ENCODE measurements at places on chromosomes 7 and 10.

GRCh38 chr7:81926-82756 is 110.2 kb upstream of the FAM20C start:
- peak; percentile 81 for ATAC-seq

DNA sequence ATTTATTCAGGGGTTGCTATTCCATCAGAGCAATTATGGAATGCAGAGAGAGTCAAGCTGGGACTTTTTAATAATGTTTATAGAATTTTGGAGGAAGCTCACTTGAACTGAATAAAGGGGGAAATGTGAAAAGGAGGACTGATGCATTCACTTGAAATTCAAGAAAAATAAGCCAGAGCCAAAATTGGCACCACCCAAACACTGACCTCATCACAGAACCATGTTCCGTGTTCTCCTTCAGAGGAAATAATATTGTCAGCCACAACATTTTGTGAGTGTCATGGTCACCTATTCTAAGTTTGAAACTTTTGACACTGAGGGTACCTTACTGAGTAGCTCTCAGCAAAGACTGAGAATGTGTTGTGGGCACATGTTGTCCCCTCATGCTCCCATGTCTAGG is 207.0 kb downstream of the ANK3 start:
- no peak for ATAC-seq

GRCh38 chr10:113273181-113274163 is 279.4 kb upstream of the HABP2 start:
- ATAC-seq: no peak

DNA sequence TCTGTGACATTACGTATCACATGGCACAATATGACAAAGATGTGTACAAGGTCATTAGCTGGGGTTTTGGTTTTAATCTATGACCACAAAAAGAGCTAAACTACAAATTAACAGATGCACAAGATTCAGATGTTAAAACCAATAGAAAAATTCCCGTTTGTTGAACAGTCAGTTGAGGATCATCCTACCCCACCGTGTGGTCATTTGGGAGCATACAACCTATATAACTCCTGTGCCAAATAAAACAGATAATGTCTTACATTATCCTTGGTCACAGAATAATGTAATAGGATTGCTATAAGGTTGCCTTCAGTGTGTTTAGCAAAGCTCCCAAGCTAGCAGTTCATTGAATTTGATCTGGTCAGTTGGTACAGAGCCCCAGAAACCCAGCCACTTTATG is 28.2 kb downstream of the ASNS start:
- ATAC-seq: no peak

GRCh38 chr7:2802101-2802500 is 42.0 kb downstream of the GNA12 start:
- no peak for ATAC-seq

All from esophagus mucosa (tissue), 1 donor.